Stimulated activated CD4-positive, alpha-beta T cell treated with anti-CD3 and anti-CD28 coated beads, Interleukin-1b, Interleukin-23, amount 100 ng/mL, for 1 hour (primary cell): ENCODE measurements at places on chromosomes 5 and 9.

- DNase-seq, result no peak
These were observed 26.5 kb downstream of the CDKN2A start for GRCh38 chr9:21967702-21968101.

DNA sequence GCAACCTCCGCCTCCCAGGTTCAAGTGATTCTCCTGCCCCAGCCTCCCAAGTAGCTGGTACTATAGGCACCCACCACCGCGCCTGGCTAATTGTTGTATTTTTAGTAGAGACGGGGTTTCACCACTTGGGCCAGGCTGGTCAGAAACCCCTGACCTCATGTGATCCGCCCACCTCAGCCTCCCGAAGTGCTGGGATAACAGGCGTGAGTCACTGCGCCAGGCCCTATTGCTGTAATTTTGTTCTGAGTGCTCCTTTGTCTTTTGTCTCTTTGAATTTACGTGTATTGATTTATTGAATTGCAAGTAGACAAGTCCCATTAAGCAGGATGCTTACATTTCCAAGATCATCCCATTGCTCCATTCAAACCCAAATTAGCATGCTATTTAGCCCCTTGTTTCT, 186.7 kb downstream of the MSX2 start:
- no peak for DNase-seq

- DNase-seq, result no peak
These were observed 105.2 kb downstream of the WNK2 start for GRCh38 chr9:93288891-93289883.

- no peak for DNase-seq
These were observed 1.2 kb downstream of the TTLL11 start for GRCh38 chr9:122091682-122092592.

DNA sequence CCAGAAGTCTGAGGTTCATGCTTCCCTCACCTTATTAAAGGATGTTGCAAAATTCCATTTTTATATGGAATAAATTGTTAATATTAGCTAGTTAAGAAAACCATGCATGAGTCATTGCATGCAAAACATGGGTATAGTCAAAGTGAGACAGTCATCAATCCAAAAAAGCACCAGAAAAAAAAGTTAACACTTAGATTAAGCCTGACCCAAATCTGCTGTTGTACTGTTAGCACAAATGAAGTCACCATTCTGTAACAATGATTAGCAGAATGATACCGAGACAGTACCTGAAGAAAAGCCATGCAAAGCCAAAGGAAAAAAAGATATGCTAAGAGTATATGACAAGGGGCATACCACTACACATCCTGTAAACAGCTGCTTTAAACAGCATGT, 49.5 kb downstream of the PKD2L2 start:
- DNase-seq, result no peak

GRCh38 chr5:7762267-7762666, 88.7 kb downstream of the CFAP90 start:
- no peak for DNase-seq

DNA sequence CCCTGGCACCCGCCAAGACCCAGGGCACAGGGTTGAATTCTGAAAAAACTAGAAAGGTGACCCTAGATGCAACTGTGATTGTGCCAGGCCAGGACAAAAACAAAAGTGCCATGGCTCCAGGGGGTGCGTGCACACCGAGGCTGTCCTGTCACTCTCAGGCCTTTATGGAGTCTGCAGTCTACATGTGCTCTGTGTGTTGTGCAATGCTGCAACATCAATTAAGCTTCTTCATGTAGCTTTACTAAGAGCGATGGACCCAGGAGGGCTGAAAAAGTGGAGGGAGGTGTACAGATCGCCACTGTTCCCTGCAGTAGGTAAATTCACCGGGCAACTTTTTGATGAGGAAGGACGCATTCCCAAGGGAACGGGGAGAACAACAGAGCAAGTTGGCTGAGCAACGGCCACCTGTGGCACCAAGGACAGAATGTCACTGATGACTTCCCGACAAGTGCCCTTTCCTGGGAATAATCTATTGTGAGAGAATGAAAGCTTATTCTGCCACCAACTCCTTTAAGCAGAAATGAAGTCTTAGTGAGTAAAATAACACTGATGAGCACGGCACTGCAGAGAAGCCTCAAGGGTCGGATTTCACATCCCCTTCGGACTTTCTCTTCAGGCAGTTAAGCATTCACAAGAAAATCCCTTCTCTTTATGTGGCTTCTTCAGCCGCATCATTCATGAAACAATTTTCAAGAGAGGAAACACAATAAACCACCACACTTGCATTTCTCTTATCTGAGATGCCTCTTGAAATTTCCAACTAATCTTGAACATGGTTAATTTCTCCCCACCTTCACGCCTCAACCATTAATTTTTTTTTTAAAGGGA, 149.6 kb downstream of the DROSHA start:
- no peak for DNase-seq

GRCh38 chr5:158020555-158021418, 161.8 kb upstream of the CLINT1 start:
- DNase-seq, result no peak

GRCh38 chr9:97876061-97876460, 23.0 kb downstream of the FOXE1 start:
- no peak for DNase-seq

DNA sequence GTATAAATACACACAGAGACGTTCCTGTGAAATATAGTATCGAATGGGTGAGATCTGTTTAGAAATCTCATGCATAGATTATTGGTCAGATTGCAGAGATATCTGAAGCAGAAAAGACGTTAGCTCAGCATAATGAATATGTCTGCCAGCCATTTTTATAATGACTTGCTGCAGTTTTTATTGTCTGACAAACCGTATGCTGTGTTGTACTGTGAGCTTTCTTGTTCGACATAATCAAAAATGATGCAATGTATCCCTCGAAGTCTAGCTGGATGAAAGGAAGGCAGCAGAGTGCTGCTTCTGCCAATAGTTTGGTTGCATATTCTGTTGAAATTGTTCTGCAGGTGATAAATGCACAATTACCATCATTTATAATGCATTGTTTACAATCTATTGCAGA, 514.9 kb upstream of the ARRDC3 start:
- DNase-seq, result no peak

GRCh38 chr5:179821298-179822058, 773 bp downstream of the SQSTM1 start:
- DNase-seq, result peak; percentile 64

- DNase-seq, result no peak
These were observed 227.0 kb upstream of the ANKRD55 start for GRCh38 chr5:56460195-56460546.

DNA sequence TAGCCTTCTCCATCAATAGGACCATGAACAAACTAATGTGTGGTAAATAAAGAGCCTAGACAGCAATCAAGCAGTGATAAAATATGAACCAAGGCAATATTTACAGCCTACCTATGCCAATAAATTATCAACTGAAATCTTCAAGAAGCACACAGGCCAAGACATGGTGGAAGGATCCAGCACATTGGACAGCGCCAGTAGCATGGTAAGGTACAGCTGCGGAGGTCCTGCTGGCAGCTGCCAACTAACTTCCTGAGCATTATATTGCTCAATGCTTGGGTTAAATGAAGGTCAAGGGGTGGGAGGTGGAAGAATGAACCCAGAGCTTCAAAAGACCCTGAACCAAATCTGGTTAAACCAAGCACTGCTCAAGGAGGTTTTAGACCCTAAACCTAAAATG, 16.5 kb upstream of the SPDL1 start:
- DNase-seq, result no peak

GRCh38 chr9:120710110-120710981, 3.9 kb downstream of the MEGF9 start:
- no peak for DNase-seq

- DNase-seq, result no peak
These were observed 19.1 kb upstream of the SLC9A3 start for GRCh38 chr5:543351-543750.

DNA sequence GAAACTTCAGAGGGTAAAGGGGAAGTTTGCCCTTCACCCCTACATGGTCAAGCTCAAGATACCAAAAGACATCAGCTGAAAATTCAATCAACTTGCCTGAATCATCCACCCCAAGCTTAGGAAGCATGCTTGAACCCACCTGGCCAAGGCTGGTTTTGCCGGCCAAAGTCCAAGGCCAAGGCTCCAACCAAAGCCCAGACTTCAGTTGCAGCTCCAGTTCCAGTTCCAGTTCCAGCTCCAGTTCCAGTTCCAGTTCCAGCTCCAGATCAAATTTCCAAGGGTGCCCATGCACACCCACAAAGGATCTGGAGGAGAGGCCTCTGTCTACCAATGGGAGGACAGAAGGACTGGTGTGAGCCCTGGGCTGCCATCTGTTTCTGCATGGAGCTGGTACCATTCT, 4.6 kb upstream of the SERINC5 start:
- no peak for DNase-seq
